NCI-H524 (cell line): ENCODE measurements at places on chromosomes 3 and 15.

GRCh38 chr15:39321977-39322376 lies 258.9 kb upstream of the THBS1 start:
- DNase-seq = no peak

- no peak for DNase-seq
Observed at GRCh38 chr3:185942396-185942795, 4.6 kb upstream of the TRA2B start.

DNA sequence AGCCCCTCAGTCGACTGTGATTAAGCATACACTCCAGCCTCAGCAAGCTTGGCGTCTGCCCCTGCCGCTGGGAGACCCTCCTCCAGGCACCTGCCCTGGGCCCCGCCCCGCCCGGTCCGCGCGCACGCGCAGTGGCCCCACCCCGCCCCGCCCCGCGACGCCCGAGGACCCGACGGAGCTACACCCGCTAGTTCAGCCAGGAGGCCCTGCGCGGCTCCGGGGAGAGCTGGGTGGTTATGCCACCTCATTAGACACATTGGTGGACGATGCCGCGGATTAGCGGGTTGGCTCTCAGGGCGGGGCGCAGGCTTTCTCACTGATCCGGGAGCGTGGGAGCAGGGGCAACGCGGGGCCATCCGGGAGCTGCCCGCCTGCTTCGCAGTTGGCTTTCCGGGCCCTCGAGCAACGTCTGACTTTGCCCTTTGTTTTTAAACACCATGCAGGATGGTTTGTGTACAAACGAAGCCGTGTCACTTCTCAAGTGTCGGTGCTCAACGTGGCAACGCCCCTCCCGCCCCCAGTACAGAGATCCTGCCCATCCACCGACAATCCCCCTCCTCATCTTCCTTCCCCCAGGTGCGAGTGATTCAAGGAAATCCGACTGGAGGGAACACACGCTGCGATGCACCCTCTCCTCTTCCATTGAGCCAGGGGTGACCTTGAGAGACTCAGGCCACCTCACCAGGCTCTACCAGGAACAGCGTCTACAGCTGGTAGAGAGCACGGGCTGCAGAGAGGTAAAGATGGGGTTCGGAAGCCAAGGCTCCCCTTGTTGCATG lies 109.3 kb downstream of the SHQ1 start:
- DNase-seq = peak; percentile 82

DNA sequence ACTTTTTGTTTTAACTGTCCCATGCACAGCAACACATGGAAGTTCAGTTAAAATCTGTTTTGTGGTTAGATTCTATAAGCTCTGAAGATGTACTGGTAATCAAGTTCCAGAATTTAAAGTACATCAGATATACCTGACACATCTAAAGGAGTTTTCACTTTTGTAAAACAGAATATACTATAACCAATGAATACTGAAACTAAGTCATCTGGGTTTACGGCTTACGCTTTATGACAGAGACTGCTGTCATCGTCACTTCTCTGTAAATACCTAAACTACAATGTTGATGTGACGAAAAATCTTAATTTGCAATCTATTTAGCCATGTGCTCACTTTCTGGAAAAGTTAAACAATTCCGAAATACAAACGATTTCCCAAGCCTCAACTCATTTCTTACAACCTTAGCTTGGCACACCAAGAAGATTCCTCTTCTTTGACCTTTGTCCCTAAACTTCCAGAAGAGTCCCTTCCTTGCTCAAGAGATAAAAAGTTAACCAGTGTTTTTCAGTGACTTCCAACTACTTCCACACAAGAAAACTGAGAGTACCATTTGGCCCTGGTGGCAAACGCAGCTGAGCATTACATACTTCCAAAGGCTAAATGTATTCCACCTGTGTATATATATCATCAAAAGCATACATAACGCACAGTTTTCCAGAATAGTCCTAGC lies 56.8 kb upstream of the NEK10 start:
- no peak for DNase-seq

DNA sequence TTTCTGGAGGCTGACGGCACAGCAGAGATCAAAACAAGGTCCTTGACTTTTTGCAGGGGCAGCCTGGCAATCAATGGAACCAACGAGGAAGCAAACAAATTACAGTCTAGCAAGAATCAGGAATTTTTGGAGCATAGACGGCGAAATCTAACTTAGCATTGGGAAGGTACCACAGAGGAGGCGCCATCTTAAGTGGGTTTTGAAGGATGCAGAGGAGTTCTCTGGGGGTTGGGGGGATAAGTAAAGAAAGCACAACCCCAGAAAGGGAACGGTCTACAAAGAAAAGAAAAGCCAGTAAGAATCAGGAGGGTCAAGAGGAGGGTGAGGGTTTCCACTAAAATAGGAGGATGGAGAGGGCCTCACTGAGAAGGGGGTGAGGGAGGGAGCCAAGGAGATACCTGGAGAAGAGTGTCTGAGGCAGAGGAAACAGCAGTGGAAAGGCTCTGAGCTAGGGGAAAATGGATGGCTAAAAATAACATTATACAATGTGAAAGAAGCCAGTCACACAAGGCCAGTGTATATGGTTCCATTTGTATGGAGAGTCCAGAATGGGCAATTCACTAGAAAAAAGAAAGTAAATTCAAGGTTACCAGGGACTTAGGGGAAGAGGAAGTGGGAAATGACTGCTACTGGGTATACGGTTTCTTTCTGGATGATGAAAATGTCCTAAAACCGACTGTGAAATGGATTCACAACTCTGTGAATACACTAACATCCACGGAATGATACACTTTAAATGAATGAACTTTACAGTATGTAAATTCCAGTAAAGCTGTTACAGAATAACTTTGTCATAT lies 25.2 kb upstream of the IQSEC1 start:
- DNase-seq = no peak

GRCh38 chr15:40697916-40698315 lies 2.9 kb downstream of the RAD51 start:
- DNase-seq = no peak

DNA sequence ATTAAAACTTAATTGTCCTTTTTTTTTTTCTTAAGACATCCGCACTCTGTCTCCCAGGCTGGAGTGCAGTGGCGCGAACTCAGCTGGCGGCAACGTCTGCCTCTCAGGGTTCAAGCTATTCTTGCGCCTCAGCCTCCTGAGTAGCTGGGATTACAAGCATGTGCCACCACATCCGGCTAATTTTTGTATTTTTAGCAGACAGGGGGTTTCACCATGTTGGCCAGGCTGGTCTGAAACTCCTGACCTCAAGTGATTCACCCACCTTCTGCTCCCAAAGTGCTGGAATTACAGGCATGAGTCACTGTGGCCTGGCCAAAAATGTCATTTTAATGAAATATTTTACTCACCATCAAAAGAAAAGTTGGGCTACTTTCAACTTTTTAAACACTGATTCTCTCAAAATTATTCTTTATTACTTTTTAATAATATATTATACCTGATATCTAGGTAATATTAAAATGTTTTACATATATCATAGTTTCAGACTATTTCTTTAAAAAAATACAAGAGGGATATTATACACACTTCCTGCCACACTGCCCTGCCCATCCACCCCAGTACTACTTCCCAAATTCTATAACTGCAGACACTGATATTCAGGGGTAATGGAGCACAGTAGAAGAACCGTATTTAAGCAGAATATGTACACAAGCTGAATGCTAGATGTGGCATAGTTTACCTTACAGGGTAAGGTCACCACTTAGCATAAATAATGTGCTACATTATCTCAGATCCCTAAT lies 723.9 kb upstream of the ZNF385D start:
- no peak for DNase-seq

- peak; percentile 9 for DNase-seq
Observed at GRCh38 chr3:121167374-121168139, 259.6 kb downstream of the STXBP5L start.

DNA sequence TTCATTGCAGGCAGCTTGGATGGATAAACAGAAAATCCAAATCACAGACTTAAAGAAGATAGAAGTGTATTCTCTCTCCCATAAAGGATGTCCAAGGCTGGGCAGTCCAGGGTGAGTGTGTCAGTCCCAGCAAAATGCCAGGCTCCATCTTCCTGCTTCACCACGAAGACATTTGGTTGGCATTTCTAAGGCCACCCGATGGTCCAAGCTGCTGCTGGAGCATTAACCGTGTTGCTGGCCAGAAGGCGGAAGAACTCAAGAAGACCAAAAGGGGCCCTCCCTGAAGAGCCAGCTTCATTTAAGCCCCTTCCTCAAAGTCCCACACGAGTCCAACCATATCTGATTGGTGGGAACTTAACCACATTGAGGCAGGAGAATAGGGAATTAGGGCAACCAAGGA lies 3.0 kb upstream of the CYP11A1 start:
- DNase-seq = no peak

GRCh38 chr15:66715181-66715624 lies 13.2 kb downstream of the SMAD6 start:
- no peak for DNase-seq

DNA sequence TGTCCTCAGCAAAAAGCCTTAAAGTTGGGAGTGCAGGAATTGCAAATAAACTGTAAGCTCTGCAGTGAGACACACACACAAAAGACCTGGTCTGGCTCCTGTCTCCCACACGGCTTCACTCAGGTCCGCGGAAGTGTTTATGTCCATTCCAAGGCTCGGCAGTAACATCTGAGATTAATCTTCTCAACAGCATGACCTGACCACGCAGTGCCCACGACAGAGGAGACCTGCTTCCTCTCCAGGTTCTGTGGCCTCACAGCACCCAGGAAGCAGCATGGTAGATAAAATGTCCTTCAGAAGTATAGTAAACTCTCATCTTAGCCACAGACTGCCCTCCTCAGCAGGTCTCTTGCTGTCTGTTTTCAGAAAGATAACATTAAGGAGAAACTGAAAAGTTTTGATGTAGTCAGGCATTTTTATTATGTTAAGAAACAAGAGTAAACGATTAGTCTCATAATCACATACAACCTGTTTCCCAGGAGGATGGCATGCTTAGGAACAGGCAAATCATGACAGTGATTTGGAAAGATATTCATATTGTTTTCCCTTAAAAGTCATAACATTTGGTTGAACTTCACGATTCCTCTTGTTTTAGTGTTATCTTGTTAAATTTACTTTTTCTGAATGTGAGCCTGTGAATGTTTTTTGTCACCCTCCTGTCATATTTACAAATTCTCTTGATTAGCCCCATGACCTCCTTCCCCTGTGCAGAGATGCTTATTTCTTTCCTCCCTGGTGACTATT lies 34.6 kb downstream of the CD200R1L start:
- DNase-seq = no peak

DNA sequence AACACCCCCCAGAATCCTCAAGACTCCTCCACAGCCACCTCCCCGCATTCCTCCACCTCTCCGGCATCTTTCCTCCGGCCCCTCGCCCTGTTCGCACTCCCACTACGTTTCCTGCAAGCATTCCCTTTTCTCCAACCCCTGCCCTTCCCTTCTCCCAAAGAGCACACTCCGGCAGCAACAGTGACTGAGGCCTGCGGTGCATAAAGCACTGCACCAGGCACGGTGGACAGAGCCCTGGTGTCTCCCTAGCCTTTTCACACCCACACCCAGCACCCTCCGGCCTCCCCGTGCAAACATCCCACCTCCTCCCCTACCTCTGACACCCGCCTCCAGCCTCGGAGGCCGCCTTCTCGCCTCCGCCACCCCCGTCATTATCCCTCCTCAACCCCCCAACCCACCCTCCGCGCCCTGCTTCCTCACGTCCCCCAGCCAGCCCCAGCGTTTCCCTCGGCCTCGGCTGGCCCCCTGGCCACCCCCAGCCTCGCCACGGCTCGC lies 577 bp downstream of the ZNF148 start:
- DNase-seq = no peak

DNA sequence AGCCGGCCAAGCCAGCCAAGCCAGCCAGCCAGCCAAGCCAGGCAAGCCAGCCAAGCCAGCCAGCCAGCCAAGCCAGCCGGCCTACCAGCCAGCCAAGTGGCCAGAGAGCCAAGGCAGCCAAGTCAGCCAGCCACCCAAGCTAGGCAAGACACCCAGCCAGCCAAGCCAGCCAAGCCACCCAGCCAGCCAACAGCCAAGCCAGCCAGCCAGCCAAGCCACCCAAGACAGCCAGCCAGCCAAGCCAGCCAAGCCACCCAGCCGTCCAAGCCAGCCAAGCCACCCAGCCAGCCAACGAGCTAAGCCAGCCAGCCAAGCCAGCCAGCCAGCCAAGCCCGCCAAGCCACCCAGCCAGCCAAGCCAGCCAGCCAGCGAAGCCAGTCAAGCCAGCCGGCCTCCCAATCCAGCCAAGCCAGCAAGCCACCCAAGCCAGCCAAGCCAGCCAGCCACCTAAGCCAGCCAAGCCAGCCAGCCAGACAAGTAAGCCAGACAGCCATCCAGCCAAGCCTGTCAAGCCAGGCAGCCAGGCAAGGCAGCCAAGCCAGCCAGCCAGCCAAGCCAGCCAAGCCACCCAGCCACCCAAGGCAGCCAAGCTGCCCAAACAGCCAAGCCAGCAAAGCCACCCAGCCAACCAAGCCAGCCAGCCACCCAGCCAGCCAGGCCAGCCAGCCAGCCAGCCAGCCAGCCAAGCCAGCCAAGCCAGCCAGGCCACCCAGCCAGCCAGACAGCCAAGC lies 200.5 kb downstream of the GOLGA6L6 start:
- DNase-seq = no peak

- DNase-seq = no peak
Observed at GRCh38 chr3:134369231-134369741, 5.0 kb downstream of the AMOTL2 start.
